Activated T-cell treated with anti-CD3 and anti-CD28 coated beads for 24 hours (primary cell): ENCODE measurements at places on chromosomes 16 and 17.

DNA sequence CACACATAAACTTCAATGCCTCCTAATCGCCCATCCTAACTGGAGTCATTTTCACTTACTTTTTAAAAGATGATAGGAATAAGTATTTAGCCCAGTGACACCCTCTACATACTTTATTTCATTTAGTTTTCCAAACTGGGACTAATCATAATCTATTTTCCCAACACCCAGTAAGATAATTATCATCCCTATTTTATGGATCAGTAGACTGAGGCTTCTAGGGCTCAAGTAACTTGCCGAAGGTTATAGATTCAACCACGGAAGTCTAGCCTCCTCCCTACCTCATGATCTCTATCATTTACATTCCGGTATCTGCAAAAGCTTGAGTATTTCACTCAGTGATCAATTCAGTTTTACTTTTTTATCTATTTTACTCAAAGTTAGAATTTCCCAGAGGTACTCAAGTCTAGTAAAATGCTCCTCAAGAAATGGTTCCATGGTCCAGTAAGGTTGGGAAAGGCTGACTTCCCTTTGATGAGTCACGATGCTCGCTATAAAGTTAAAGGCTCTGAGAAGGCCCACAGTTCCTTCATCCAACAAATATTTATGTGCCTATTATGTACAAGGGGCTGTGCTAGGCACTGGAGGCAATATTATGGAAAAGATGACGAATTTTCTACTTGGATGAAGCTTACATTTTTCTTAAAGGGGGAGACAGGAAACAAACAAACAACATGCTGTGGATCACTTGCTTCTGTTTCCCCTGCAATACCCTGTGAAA lies 75.1 kb downstream of the TOX3 start:
- no peak for DNase-seq

- no peak for DNase-seq
These were observed 492 bp downstream of the SLC25A39 start for GRCh38 chr17:44324092-44324570.

DNA sequence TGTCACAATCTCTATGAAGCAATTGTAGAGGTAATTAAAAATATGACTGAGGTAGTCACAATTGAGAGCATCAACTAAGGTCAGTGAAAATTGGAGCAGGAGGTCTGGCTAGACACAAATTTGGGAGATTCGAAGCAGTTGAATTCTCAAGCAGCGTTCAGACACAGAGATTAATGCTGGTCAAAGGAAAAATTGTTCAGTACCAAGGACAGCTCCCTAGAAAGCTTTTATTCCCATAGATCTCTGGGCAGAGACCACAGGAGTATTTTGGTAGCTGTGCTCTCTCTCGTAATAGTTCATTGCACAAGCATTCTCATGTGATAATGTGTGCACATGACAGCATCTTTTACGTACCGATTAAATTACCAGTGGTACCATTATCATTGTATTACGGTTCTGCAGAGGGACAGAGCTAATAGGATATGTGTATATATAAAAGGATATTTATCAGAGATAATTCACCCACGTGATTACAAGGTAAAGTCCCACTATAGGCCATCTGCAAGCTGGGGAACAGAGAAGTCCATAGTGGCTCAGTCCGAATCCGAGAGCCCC lies 387.5 kb upstream of the HSBP1 start:
- DNase-seq, result no peak

DNA sequence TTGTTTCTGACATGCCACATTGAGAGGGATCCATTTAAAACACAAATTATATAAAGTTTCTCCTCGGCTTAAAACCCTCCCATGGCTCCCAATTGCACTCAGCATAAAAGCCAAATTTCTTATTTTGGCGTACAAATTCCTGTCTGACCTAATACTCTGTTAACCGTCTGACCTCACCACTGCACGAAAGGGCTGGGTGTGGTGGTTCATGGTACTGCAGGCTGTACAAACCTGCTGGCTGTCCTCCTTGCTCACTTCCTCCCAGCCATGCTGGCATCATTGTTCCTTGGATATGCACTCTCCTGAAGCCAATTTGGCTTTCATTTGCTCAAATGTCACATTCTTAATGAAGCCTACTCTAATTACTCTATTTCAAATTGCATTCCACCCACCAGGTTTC lies 301.6 kb upstream of the C16orf82 start:
- DNase-seq, result no peak

DNA sequence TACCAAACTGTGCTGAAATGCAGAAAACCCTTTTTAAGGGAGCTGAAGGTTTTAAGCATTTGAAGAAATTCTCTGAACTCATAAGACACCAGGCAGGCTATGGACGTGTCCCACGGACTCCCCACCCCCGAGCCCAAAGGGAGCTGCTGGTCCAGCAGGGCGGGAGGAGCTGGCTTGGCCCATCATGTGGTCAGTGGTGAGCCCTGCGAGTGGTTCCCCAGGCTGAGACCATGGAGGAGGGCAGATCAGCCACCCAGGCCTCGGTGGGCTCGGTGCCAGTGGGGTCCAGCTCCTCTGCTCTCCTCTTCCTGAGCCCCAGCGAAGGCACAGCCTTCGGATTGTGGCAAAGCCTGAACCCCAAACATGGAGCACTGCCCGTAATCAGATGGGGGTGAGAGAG lies 27.0 kb downstream of the LGALS3BP start:
- DNase-seq, result no peak

DNA sequence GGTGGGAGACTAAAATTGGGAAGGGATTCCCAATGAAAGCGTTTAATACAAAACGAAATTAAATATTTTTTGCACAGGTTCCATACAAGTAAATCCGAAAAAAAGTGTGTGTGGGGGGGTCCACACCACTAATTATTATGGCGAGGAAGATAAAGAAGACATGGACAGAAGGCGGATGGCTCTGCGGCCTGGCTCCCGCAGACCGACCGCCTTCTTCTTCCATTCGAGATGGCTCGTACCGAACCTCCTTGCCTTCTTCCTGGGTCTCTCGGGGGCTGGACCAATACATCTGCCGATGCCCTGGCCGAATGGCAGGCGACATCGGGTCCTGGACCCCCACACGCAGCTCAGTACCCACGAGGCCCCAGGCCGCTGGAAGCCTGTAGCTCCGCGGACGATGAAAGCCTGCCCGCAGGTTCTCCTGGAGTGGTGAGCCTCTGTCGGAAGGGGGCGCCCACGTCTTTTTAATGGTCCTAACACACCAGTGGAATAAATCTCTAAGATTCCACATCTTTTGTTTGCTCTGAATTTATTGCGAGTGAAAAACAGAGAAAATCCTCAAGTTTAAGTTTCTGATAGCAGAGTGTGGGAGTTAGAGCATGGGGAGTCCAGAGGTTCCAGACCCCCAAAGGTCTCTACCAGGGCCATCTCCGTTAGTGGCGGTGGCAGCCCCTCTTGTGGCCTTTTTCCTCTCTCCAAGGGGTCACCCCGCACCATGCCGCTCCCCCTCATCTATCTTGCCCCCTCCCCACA lies 1.4 kb downstream of the PRAC2 start:
- peak; percentile 65 for DNase-seq

DNA sequence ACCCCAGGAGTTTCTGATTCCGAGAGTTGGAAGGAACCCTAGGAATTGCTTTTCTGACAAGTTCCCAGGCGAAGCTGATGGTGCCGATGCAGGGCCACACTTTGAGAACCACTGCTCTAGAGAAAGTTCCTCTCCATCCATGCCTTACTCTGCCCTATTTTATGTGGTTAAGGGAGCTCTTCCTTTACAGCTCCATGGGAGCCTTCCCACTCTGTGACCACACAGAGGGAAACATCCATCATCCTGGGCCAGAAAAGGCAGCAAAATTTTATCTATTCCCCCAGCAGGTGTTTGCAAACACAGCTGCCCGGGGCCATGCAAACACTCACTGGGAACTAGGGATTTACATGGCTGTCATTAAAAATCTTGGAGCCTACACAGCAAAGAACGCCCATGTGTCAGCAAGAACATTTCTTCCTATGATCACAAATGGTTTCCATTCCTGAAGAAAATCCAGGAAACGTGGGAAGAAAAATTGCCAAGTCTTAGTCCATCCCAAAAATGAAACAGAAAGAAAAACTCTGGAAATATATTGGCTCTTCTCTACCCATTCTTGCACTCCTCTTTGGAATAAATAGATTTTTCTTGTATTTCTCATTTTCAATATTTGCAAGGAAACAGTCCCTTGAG lies 252.7 kb downstream of the PMP22 start:
- DNase-seq, result no peak

- DNase-seq, result no peak
These were observed 46.6 kb downstream of the PLD6 start for GRCh38 chr17:17159571-17159970.

GRCh38 chr17:59366773-59367656 lies 35.6 kb downstream of the YPEL2 start:
- DNase-seq, result no peak

- no peak for DNase-seq
These were observed 9.9 kb upstream of the EMP2 start for GRCh38 chr16:10590342-10590741.

DNA sequence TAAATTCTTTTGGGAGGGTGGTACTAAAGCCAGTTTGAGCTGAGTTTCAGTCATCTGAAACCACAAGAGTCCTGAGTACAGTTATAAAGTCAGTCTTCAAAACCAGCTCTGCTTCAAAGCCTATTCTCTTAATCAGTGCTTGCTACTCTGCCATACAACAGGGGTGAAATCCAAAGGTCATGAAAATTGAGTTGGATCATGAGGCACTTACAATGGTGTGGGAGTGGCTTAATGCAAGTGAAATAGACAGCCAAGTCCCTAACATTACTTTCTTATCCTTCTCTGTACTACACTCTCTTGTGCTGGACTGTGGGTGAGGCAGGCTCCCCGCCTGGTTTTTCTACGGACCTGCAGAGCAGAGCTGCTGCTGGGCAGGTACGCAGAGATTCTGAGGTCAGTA lies 12.4 kb downstream of the CBLN1 start:
- DNase-seq, result no peak

GRCh38 chr16:67445441-67445912 lies 14.6 kb downstream of the HSD11B2 start:
- no peak for DNase-seq

DNA sequence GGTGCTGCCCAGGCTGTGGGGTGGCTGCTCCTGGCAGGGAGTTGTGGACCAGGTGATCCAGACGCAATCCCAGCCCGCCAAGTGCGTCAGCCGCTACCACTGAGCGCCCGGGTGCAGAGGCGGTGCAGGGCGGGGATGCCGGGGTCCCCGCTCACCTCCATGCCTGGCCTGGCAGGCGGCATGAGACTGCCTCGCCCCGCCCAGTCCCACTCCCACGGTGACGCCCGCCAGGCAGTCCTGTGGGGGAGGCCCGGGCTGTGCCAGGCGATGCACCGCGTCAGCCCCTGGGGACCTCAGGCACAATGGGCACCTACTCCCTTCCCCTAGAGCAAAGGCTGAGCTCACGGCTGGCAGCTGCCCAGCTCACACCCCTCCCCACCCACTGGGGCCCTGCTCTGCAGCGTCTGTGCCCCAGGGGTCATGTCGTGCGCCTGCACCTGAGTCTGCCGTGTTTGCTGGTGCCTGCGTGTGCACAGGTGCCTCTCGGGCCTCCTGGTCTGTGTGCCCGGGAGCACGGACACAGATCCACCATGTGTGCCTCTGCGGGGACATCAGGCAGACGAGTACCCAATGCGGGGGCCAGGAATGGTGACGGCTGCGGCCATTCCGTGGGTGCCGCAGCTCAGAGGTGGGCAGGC lies 5.3 kb downstream of the RPUSD1 start:
- no peak for DNase-seq

DNA sequence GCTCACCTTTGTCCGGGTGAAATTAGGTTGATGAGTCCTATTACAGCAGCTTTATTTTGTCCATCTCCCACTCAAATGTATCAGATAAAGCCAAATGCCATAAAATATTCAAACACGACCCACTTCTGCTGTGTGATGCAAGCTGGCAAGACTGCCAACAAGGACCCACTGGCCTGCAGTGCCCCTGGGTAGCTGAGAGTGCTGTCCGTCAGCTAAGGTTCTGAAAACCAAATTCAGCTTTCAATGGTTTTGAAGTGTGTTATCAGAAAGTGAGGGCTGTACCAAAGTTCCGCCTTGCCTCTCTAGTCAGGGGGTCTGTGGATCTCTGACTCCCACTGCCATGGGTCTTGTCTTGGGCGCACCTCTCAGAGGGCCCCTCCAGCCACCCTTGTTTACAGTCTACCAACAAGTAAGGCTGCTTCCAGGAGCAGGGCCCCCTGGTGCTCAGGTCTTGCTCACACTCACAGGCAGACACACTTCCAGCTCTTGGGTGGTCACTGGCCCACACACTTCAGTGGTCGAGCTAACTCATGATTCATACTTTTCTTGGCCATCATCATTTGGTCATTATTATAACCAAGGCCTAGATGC lies 10.5 kb upstream of the CCDC182 start:
- DNase-seq, result no peak

GRCh38 chr16:67269766-67270165 lies 9.6 kb upstream of the PLEKHG4 start:
- no peak for DNase-seq

GRCh38 chr16:49883076-49884014 lies 27.4 kb upstream of the ZNF423 start:
- DNase-seq, result no peak

DNA sequence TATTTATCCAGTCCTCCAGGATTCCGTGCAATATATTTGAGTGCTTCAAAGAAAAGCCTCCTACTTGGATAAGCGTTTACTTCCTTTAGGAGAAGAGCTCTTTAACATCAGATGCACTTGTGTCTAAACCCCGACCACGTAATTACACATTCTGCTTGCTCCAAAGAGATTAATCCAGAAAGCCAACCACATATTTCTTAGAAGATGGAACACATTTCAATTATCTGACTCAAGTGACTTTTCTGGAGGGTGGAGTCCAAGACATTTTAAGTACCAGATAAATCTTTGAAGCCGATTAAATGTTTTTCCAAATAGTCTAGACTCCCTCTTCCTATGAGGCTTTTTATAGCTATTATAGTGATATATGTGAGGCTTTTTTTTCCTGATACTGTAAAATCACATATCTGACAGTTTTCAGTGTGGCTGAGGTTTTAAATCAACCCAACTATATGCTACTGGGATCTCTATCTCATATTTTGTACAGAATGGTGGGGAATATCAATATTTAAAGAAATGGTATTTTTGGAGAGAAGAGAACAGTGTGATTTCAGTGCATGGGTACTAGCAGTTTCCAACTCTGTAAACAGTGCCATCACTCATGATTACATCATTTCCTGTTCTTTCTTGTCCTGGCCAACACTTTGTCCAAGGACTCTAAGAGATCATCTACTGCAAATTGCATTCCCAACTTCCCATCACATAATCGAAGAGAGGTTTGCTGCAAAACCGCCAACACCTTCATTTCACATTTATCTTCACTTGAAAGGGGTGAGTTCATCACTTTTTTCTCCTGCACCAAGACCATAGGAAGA lies 192.4 kb upstream of the HSBP1 start:
- DNase-seq, result no peak

DNA sequence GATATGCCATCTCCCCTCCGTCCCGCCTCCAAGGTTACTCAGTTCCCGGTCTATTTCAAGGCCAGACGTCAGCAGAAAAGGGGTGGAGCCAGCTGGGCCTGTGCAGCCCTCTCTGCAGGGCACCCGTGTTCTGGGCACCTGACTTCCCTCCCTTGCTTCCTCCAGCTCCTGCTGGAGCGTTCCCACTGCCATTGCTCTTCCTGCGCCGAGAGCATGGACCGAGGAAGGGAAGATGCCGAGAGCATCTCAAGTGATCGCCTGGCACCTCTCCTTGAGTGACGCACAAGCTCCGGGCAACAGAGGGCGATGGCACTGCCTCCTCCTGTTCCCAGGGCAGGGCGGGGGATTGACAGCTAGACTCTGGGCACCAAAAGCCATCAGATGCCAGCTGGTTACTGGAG lies 29.4 kb upstream of the NAT9 start:
- no peak for DNase-seq

GRCh38 chr16:2495041-2495440 lies 18.7 kb upstream of the ATP6V0C start:
- DNase-seq, result no peak

GRCh38 chr16:53022374-53022773 lies 30.3 kb downstream of the CHD9NB start:
- DNase-seq, result no peak
